ENCODE measurements at places on chromosomes 7 and 10.

- no peak for DNase-seq
These were observed 95.2 kb downstream of the VOPP1 start for GRCh38 chr7:55476852-55477780.

DNA sequence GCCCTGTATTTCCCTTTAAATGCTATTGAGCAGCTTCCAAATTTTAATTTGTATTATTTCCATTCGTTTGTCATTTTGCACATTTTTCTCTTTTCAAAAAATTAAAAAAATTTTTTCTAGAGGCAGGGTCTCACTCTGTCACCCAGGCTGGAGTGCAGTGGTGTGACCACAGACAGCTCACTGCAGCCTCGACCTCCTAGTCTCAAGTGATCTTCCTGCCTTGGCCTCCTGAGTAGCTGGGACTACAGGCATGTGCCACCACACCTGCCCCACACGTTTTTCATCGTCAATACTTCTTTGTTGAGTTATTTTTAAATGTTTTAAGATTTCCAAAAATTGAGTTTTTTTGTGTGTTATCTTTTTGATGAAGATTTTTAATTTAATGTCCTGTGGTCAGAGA, 4.7 kb downstream of the RPA3 start:
- DNase-seq, result no peak

GRCh38 chr10:31018962-31019361, 12.7 kb downstream of the ZNF438 start:
- DNase-seq, result no peak

DNA sequence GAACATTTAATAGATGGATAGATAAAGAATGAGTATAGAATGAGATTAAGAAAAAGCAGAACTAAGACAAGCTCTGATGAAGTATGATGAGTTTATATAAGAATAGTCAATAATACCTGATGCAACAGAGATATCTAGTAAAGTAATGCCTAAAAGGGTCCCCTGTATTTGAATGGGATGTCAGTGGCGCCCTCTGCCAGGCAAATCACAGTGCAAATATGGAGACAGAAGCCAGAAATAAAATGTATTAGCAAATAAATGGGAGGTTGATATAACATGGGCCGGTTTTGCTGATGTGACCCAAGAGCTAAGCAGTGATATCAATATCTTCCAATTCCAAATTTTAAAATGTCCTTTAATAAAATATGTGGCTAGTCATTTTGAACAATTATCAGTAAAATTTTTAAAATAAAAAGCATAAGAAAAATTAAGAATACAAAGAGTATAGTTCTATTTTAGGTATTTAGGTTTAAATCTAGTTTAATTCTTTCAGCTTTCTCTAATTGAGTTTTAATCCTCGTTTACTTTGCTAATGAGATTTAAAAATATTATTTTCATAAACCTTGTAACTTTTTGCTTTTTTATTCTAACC, 62.6 kb downstream of the ADK start:
- DNase-seq, result no peak

DNA sequence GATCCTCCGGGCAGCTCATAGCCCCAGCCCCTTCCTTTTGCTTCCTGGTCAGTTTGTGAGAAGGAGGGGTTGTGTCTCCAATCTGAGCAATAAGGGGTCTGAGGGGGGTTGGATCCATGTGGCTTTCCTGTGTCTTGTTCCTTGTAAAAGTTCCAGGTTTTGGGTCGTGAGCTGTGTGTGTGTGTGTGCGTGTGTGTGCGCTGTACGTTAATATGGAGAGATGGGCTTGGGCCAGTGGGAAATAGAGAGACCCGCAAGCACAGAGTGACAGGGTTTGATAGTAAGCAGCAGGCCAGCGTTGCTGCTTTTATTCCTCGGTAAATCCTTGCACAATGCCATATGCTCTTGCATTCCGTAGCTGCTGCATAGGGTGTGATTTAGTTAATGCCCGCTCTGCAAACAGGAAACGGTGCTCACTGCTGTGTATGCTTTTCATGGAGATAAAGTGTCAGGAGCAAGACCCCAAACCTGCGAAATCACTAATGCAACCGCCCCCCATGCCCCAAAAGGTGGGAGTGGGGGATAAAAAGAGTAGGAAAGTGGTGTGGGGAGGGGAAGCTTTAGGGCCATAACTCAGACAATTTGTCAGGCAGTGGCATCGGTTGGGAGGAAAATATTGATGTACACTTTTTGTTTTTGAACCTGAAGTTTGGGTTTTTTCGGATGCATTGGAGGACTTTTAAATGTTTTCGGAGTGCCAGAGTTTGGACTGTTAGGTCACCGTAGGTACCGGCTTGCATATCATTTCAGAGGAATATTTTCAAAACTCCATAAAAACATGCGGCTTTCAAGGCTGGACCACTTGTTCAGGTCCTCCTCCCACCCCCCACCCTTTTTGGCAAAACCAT, 108.7 kb downstream of the TCF7L2 start:
- DNase-seq, result peak; percentile 64

DNA sequence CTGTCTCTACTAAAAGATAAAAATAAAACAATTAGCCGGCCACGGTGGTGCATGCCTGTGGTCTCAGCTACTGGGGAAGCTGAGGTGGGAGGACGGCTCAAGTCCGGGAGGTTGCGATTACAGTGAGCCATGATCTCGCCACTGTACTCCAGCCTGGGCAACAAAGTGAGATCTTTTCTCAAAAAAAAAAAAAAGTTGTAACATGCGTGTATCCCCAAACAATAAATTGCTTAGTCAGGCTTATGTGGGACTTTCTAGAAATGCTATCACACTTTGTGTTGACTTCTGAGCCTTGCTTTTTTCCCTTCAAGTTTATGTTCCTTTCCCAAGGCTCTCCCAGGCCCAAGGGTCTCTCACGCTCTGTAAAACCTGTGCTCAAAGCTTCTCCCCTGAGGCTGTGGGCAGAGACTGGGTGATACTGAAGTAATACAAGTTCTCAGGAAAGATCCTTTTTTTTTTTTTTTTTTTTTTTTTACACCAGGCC, 88.0 kb upstream of the TNS3 start:
- DNase-seq, result peak; percentile 86

All from astrocyte (in vitro differentiated cells and primary cell).